GM06990 (cell line): ENCODE measurements at places on chromosomes 12 and 14.

- no peak for DNase-seq
Observed at GRCh38 chr14:90109858-90110257, 48.1 kb downstream of the KCNK13 start.

DNA sequence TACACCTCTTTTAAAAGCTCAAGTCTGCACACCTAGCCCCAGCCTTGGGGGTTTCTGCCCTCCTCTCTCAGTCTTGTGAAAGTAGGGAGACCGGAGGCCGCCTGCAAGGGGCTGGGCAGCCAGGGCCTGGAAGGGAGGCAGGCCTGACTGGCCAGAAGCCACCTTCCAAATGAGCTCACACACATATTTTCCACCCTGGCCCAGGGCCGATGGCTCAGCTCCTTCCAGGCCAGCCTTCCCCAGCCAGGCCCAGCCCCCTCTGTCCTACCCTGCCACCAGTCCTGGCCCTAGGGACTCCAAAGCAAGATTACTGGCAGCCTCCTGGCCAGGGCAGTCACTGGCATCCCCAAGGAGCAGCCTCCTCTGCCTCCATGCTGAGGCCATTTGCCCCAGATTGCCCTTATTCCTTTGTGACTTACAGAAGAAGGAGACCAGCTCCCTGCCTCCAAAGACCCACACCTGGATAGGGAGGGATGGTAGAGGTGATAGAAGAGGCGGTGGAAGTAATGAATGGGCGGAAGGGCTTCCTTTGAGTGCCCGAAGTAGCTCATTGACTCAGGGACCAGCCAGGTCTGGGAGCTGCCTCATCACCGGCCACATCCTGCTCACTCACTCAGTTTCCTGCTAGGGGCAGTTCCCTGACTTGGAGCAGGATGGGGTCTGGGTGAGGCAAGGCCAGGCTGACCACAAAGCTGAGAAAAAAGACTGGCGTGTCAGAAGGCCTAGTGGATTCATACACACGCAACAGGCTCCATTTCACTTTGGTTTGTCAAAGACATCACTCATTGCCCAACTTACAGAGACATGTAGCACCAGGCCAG lies 14.8 kb downstream of the MMP14 start:
- DNase-seq, result no peak

- DNase-seq, result no peak
Observed at GRCh38 chr12:8011331-8011730, 21.2 kb upstream of the FOXJ2 start.

- DNase-seq, result no peak
Observed at GRCh38 chr12:92062539-92063493, 82.8 kb downstream of the BTG1 start.

GRCh38 chr14:70567791-70568190 lies 32.7 kb downstream of the MED6 start:
- DNase-seq, result peak; percentile 30

DNA sequence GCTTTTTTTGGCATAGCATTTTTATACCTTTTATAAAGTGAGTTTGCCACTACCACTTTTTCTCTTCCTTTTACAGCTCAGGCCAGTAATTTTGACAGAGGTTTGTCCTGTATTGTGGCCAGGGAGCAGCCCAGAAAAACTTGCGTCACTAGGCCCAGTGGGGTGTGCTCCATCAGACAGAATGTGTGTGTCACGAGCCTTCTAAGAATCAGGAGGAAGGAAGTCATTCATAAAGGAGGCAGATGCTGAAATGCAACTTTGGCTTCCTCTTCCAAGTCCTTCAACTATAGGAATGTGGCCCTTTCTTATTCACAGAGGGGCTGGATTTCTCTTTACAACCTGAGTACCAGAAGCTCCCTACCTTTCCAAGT lies 10.1 kb upstream of the RAB35 start:
- DNase-seq, result no peak

DNA sequence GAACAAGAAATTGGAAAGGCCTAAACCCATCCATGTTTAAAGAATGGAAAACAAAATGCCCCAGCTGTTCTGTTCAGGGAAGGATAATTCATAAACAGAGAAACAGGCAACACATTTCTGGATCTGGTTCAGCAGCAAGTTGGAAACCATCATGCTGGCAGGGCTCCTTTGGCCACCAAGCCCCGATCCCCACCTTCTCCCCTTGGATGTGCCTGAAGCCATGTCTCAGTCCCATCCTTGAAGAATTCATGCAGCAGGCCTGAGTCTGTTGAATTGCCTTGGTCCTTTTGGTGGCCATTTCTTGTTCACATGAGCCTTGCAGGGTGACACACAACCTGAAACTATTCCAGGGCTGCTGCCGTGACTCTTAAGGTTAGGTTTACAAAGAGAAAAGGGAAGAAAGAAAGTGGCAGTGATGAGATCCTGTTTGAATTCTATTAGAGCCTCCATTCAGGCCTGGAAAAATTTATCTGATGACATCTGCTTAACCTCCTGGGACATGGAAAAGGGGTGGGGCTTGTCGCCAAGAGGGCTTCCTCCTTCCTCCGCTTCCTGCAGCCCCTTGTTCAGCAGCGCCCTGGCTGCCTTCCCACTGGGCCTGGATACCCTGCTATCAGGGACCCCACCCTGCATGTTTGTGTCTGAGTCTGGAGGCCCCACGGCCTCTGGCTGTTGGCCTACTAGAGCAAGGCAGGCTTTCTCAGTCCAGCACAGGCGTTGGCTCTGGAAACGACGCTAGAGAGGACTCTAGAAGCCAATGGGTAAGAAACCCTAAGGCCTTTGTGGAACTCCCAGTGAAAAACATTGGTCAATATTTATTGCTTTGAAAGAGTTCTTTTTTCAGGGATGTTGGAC lies 341.9 kb downstream of the C12orf75 start:
- DNase-seq, result no peak

DNA sequence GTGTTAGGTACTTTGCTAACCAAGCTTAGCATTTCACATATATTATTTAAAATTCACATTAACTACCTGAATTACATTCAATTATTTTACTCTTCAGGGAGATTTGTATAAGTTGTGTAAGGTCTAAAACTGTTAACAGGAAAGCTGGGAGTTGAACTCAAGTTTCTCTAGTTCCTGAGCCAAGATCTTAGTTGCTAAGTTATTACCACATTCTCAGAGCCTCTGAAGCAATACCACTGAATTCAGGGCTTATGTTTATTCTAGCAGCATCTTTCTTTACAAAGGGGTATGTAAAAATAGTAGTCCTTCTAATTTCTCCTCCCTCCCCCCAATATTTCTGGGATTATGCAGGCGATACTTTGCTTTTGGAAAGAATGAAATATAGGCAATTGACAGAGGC lies 786.8 kb downstream of the DIO2 start:
- no peak for DNase-seq

DNA sequence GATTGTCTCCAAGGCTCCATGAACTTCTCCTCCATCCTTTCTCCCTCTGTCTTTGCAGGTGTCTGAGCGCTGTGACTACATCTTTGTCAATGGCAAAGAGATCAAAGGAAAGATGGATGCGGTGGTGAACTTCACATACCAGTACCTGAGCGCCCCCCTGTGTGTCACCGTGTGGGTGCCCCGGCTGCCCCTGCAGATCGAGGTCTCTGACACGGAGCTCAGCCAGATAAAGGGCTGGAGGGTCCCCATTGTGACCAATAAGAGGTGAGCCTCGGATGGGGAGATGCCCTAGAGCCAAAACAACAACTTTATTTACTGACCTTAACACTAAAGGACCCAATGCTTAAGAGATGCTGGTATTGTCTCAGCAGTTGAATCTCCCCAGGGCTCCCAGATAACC lies 130.0 kb downstream of the SLC15A4 start:
- no peak for DNase-seq

DNA sequence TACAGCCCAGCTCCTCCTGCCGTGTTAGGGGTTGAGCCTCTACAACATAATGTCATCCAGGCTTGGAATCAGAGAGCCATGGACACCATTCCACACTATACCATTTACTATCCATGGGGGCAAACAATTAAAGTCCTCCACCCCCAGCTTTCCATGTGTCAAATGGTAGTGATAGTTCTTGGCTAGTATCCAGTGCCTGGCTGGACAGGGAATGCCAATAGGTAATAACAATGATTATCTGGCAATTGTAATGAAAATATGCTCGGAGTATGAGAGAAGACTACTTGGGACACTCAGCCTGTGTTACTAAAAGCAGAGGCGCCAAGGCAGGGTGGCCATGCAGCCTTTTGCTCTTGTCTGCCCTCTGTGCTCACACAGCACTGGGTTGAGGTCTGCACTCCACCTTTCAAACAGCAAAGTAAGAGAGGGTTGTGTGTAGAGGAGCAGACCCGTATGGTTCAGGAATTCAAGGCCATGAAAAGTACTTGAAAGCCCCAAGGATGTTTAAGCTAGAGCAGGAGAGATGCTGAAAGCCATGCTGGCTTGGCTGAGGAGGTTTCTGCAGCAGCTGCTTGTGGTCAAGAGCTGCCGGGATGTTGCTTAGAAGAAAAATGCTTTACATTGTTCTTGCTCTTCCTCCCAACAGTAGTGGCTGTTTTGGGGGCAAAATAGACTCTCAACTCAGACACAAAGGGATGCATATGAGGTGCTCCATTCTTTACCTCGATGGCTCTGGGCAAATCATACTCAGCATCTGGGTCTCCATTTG lies 10.6 kb downstream of the SERPINA3 start:
- DNase-seq, result no peak

GRCh38 chr14:60273956-60274355 lies 24.9 kb downstream of the PPM1A start:
- no peak for DNase-seq

DNA sequence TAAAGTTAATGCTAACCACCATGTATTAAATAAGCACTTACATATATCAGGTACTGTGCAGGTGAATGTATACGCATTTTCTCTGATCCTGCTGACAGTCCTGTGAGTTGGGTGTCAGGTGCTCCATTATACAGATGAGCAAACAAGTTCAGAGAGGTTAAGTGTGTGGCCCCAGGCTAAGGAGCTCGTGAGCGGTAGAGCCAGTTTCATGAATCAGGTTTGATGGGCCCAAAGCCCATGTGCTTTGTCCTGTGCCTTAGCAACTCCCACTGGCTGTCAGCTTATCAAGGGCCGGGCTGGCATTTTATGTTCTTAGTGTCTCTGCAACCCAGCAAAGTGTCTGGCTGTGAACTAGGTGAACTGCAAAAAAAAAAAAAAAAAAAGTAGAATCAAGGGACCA lies 701.2 kb upstream of the TBX3 start:
- DNase-seq, result no peak

GRCh38 chr14:74441113-74441512 lies 15.1 kb upstream of the SYNDIG1L start:
- DNase-seq, result no peak

DNA sequence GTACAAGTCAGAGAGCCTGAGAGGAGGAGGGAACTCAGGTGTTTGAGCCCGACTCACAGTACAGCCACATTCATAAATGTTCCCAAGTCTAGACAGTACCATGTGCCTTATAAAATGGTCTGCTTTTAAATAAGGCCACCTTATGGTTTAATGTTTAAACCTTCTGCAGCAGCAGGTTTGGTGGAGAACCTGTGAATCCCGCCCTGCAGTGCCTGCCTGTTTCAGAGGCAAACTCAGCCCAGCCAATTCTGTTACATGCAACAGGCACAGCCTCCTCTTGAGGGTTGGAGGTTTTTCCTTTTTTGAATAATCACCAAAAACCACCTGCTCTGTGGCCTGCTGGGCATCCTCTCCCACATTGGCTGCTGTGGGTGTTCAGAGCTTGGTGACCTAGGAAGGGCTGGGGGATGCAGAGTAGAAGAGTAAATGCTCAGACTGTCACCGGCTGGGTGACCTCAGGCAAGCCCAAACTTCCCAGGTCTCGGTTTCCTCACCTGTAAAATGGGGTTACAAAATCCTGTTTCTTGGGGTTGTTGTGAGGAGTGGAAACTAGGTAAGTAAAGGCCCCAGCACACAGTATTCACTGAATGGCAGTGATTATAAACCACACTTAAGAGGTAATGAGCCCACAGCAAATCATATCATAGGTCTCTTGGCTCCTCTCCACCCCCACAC lies 28.0 kb downstream of the NUAK1 start:
- no peak for DNase-seq

DNA sequence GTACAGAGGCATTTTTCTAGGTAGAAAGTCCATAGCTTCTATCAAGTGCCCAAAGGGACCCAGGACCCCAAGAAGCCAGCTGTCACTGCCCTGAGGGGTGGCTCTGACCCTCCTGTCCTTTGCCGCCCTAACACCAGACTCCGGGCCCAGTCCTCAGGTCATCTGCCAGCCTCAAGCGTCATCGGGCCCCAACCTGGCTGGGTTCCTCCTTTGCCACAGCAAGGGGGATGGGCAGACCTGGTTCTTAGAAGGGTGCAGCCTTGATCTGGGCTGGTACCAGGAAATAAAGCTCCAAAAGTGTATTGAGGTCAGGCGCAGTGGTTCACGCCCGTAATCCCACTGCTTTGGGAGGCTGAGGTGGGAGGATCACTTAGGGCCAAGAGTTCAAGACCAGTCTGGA lies 27.1 kb upstream of the FAM222A start:
- DNase-seq, result no peak

DNA sequence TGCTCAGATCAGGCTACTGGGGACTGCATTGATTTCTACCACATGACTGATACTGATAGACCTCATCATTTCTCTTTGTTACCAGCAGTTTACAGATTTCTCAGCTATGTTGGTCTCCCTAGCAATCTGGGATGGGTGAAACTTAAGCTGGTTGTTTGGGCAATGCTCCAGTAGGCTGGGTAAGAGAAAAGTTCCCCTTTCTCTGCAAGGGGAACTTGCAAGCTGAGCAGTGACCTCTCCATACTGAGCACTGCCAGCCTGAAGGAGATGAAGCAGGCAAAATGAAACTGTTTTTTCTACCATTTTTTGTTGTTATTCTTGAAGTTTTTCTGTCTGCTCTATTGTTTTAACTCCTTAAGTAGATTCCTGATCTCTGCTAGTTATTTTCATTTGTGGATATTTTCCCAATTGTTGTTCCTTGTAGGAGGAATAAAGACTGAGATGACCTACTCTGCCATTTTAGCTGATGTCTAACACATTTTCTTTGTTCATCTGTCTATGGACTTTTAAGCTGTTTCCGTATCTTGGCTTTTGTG lies 1.3 kb upstream of the OR4M1 start:
- no peak for DNase-seq
